ENCODE measurements at places on chromosomes 6 and 20. TPM values are rescaled to one million over a fixed set of nuclear protein-coding genes. Genes with fewer than 3 reads are reported as not detected.

The YWHAB gene
- total RNA-seq, result 135 TPM

DNA sequence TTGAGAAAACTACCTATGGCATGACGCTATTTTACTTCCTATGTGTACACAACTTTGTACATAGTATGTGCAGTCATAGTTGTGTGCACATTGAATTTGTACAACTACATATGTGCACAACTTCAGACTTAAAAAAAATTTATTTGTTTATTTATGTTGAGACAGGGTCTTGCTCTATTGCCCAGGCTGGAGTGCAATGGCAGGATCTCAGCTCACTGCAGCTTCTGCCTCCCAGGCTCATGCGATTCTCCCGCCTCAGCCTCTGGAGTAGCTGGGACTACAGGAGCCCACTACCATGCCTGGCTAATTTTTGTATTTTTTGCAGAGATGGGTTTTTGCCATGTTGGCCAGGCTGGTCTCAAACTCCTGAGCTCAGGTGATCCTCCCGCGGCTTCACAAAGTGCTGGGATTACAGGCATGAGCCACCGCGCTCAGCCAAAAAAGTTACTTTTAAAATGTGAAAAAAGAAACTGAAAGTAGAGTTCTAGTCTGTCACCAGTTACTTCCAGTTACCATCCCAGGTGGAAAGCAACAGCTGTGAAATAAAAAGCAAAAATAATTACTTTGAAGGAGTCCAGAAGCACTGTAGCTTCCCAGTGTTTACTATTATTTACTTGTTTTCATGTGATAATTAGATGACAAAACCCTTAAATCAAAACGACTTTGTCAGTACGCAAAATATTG lies 1.7 kb upstream of the ZKSCAN8 start:
- no peak for DNase-seq

The CLDN20 gene
- total RNA-seq, result not detected

The MAP7 gene
- 0.73 TPM for total RNA-seq

GRCh38 chr6:82970839-82971238 lies 94.8 kb downstream of the UBE3D start:
- no peak for DNase-seq

The MEP1A gene
- total RNA-seq, result not detected

DNA sequence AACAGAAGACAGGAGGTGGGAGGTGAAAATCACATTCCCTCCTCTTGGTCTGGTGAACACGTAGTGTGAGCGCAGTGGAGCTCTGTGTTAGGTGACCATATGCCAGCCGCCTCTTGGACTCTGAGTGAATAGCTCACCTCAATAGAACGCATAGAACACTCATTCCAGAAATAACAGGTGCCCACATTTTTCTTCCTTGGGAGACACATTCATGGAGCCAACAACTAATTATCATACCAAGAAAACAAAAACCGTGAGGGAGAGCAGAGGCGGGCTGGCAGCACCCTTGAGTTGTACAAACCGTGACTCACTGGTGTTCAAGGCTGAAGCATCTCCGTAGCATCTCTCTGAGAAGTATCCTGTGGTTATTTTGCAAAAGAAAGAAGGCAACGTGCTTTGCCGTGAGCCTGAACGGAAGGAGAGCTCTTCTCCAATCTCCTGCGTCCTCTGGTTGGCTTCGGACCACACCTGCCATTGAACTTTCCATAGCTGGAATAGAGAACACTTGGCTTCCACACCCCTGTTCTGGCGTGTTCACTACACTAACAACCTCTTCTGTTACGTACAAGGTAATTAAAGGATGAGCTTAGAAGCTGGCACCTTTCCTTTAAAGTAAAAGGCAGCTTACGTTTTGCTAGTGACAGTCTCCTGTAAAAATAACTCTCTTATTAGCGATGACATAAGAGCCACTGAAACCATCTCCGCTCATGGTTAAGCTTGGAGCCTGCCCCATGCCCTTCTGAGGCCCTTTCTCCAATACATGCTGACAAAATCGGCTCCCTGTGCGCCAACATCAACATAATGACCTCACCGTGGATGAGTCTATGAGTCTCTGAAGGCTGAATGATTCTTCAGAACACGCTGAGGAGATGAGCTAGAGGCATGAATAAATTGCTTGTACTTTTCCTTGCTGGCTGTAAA lies 30.2 kb upstream of the SGK1 start:
- no peak for DNase-seq

GRCh38 chr20:57163041-57163440 lies 103.4 kb downstream of the BMP7 start:
- DNase-seq, result no peak

All from naive thymus-derived CD4-positive, alpha-beta T cell (primary cell).